Stimulated activated CD8-positive, alpha-beta memory T cell treated with anti-CD3 and anti-CD28 coated beads, Interleukin-7, amount 100 ng/mL, for 1 hour (primary cell): ENCODE measurements at places on chromosomes 7 and 10.

DNA sequence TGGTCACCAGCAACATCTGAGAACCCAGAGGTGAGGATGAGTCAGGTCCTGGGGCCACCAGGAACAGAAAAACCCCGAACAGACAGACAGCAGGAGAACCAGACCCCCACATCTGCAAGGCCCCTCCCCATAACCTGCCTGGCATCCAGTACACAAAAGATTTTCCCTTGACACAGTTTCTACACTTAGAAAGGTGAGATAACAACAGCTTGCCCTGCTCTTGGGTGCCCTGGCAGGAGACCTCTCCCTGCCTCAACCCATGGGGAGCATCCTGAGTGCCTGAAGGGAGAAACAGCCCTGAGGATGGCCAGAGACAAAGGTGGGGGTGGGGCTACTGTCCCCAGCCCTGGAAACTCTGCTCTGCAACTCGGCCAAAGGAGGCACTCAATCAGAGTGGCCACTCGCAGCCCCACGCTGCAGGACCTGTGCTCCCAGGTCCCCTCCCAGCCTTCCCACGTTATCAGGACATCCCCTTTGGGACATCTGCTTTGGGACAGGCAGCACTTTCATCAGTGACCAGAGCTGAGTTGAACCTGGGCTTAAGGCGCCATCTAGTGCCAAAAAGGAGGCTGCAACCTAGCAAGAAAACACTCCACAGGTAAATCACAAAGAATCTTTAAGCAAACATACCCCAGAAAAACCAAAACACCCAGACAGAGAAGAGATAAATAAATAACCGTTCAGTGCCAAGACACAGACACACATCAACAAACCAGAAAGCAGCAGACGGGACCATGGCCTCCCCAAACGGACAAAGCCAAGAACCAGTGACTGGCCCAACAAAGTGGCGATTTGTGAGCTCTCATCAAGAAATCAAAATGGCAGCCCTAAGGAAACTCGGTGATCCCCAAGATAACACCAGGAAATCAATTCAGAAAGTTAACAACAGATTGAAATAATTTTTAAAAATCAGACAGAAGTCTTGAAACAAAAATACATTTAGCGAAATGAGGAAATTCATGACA is 233.7 kb downstream of the PTPRN2 start:
- no peak for DNase-seq

GRCh38 chr7:109579901-109580300 is 1010.2 kb downstream of the DNAJB9 start:
- DNase-seq: no peak

- DNase-seq: no peak
Measured at GRCh38 chr7:69105092-69105491, 493.2 kb upstream of the AUTS2 start.

DNA sequence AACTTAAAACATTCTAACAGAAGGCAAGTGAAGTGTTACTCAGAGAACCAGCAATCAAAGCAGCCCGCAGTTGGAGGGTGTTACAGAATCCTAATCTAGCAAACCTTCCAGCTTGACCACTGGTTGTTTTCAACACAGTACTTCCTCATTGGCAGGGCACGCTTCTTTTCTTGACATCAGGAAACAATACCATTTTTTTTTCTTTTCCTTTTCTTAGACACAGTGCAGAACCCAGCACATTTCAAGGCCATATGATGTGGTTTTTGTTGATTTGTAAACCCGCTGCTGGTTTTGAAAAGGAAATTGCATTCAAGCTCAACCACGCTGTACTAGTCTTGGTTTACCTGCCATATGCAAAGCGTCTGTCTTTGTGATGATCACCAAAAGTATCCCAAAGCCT is 33.4 kb downstream of the RHOBTB1 start:
- no peak for DNase-seq

DNA sequence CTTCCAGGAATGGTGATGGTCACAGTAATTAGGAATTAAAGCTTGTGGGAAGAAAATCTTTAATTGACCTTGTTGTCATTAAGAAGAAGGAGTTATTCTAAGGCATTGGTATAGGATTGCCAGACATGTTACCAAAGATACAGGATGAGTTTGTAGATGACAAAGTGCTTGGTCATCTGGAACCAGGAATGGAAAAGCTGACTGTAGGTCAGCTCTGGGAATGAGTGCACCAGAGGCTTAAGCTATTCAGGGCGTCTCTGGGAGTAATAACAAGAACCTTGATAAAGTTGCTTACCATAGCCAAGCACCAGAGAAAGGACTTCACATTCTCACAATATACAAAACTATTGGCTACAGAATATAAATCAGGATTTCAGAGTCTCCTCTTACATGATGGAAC is 89.0 kb downstream of the PHTF2 start:
- DNase-seq: no peak

GRCh38 chr7:35865287-35865686 is 64.4 kb downstream of the SEPTIN7 start:
- DNase-seq: no peak

- DNase-seq: no peak
Measured at GRCh38 chr7:46115410-46115809, 194.3 kb upstream of the IGFBP3 start.

- DNase-seq: no peak
Measured at GRCh38 chr7:87316846-87317552, 28.5 kb upstream of the CROT start.

GRCh38 chr7:112981966-112982365 is 104.7 kb downstream of the GPR85 start:
- no peak for DNase-seq

GRCh38 chr7:30162622-30163124 is 27.9 kb downstream of the MTURN start:
- no peak for DNase-seq

- DNase-seq: no peak
Measured at GRCh38 chr10:48205918-48206317, 68.6 kb downstream of the FRMPD2 start.

DNA sequence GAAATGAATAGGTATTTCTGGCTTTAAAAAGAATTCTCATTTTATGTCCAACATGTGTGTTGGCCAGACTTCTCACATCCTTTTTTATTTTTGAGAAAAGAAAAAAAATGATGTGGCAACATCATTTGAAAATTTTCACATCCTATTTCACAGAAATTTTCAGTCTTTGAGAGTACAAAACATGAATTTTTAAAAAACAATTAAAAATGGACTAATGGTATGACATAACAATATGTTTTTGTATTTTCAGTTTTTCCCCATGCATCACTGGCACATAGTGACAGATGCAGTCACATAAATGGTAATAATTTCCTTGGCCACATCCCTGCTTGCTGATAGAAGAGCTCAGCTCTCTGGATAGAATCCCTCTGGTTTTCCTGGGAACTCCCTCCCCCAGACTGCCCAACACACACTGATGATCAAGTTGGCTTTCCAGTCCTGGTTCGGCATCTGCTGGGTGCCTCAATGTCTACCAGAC is 188.5 kb upstream of the AGR3 start:
- no peak for DNase-seq

- DNase-seq: no peak
Measured at GRCh38 chr10:91049988-91050360, 129.1 kb upstream of the ANKRD1 start.

DNA sequence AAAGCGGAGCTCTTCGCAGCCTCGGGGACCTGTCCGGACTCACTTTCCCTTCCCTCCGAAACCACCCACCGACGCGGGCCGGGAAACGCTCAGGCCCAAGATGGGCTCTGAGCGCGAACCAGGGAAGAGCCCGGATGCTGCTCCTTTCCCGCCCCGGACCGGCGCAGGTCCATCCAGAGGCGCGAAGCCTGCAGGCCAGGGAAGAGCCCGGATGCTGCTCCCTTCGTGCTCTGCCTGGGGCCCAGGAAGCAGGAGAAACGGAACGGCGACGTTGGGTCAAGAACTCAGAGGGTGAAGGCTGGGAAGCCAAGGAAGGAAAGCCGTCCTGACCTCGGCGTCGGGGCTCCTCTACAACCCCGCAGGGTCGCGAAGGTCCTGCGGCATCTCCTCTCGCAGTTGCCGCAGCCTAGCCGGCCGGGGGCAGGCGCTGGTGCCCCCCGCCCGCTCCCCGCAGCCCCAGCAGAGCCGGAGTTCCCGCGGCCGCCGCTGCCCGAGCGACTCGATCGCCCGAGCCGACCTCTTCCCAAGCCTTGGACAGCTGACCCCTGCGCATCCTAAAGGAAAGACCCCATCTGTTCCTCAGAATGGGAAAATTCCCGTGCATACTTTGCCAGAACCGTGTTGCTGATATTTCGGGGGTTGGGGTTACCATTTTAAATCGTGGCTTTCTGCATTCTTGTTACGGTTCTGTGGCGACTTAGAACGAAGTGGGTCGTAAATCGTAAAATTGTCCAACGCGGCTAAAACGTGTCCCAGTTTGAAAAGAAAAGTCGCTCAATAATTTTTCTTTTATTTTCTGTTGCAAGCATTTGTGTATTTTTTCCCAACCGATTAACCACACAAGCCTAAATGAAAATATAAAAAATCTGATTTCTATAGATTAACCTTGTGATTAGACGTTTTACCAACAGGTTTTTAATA is 7.5 kb downstream of the HOXA1 start:
- DNase-seq: no peak

DNA sequence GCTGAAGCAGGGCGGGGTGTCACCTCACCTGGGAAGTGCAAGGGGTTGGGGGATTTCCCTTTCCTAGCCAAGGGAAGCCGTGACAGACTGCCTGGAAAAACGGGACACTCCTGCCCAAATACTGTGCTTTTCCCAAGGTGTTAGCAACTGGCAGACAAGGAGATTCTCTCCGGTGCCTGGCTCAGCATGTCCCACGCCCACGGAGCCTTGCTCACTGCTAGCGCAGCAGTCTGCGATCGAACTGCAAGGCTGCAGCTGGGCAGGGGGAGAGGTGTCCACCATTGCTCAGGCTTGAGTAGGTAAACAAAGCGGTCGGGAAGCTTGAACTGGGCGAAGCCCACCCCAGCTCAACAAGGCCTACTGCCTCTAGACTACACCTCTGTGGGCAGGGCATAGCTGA is 80.9 kb upstream of the DNAJB12 start:
- DNase-seq: no peak

- DNase-seq: no peak
Measured at GRCh38 chr7:139936760-139937310, 107.8 kb downstream of the TBXAS1 start.

- DNase-seq: no peak
Measured at GRCh38 chr10:36496758-36497157, 628.6 kb upstream of the ANKRD30A start.

DNA sequence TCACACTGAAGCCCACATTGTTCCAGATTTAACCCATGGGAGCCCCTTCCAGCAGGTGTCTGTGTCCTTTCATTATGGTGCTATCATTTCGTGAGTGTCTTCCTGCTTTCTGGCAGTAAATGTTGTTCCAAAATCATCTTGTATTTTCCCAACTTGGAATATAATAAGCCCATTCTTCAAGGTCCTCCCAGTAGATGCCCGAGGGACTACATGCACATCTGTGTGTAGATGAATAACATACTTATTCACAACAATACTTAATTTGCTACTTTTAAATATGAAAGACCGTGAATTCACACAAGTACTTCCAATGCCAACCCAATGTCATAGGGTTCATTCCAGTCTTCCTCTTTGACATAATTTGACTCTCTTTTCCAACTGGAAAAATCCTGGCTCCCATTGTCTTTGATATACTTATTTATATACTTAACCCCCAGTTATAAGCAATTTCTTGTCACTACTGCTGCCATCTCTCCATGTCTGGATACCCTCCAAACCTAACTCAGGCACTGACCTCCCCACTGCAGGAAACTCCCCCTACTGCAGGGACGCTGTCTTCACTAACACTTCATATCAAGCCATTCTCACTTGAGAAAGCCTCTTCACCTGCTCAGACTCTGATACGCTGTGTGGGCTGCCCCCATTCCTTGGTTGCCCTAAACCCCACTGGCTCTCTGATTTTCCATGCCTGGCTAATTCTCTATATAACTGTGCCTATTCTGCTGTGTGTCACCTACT is 1119.2 kb downstream of the CNTNAP2 start:
- DNase-seq: no peak

- DNase-seq: no peak
Measured at GRCh38 chr7:132866144-132866531, 215.8 kb downstream of the CHCHD3 start.

GRCh38 chr10:58609532-58610150 is 97.0 kb downstream of the BICC1 start:
- DNase-seq: no peak

DNA sequence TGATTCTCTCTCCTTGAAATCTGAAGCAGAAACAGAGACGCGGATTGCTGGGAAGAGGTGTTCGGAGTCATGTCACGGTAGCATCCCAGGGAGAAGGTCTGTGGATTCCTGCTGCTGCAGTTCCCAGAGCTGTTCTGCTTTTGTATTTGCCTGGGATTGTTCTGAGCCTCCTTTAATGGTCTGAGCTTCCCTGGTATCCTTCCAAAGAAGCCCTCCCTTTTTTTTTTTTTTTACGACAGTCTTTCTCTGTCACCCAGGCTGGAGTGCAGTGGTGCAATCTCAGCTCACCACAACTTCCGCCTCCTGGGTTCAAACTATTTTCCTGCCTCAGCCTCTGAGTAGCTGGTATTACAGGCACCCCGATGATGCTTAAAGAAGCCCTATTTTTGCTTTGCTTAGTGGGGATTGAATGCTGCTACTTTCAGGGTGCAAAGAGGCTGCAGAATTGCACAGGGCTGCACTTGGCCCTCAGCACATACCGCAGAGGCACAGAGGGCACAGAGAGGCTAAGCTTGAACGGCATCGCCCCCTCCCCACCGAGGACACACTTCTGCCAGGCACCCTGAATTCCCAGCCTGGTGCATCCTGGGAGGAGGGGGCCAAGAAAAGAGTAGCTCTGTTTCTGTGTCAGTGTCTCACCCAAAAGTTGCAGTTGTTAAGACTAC is 208.6 kb upstream of the GALNT17 start:
- no peak for DNase-seq

DNA sequence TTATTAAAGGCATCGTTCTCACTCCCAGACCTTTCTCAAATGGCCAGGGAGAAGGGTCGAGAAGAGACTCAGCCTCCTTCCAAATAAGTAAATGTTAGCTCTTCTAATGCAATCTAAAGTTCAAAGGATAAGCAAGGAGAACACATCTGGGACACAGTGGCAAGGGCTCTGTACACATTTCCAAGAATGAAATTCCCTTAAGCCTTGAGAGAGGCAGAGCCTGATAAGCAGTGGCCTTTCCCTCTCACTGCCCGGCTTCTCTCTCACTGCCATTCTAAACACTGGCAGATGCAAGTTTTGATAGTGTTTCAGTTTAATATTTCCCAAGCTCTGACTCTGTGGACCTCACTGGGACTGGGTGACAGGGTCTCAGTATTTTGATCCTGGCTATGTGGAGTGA is 35.1 kb upstream of the EXOC4 start:
- DNase-seq: no peak

GRCh38 chr7:90404777-90405176 is 1.5 kb downstream of the CLDN12 start:
- no peak for DNase-seq

DNA sequence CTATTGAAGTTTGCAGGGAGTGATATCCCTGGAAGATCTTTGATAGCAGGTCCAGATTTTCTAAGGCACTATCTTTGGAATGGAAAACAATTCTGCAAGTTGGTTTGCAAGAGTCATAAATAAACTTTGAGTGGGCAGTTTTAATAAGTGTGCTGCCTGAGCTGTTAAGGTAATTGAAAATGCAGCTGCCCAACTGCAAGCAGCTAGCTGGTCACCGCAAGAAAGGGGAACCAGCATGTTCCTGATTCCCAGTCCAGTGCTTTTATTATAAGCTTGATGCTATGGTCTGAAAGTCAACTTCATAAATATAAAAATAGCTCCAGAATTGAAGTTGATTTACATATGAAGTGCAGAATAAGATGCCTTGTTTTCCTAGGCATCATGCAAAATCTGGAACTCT is 308.4 kb downstream of the ZNF248 start:
- DNase-seq: no peak

GRCh38 chr7:146455091-146455655 is 338.6 kb downstream of the CNTNAP2 start:
- no peak for DNase-seq

- DNase-seq: no peak
Measured at GRCh38 chr7:35736725-35737124, 41.8 kb upstream of the HERPUD2 start.
